COR-L47 (cell line): ENCODE measurements at places on chromosomes 1 and 21.

GRCh38 chr1:229298887-229299503 lies 28.1 kb downstream of the RAB4A start:
- no peak for DNase-seq

DNA sequence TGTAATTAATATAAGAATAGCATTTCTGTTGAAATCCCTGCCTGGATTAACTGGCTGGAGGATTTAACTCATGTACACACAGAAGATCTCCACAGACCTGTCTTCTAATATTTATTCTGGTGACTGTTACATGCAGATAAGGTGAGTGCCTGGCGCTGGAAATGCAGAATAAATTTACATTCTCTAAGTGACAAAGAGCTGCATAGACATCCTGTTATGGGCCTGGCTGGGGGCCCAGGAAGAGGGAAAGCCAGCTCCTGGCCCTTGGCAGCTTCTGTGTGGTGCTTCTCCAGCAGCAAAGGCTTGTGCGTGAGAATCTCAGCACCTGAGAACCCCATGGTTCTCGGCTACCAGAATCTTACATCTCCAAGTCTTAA lies 446.6 kb downstream of the PTPRU start:
- peak; percentile 66 for DNase-seq

- no peak for DNase-seq
Observed at GRCh38 chr1:6410248-6410893, 9.3 kb downstream of the HES2 start.

- DNase-seq = no peak
Observed at GRCh38 chr1:32334274-32334861, 1.7 kb downstream of the MARCKSL1 start.

DNA sequence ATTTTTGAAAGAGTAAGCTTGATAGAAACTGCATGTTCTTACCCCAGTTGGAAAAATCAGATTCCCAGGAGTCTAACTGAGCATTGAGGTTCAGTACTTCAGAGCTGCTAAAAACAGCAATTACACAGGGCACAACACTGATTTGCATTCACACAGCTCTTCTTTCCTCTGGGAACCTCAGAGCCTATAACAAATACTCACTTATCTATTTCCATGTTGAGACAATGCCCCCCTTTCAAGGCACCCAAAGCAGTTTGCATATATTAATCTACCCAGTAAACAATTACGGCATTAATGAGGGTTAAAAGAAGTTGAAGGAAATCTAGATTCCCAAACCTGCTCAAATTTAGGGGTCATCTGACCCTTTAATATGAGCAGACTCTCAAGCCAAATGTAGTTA lies 126.9 kb upstream of the SLC35F3 start:
- DNase-seq = no peak

- DNase-seq = no peak
Observed at GRCh38 chr21:36860736-36861594, 105.5 kb downstream of the HLCS start.

DNA sequence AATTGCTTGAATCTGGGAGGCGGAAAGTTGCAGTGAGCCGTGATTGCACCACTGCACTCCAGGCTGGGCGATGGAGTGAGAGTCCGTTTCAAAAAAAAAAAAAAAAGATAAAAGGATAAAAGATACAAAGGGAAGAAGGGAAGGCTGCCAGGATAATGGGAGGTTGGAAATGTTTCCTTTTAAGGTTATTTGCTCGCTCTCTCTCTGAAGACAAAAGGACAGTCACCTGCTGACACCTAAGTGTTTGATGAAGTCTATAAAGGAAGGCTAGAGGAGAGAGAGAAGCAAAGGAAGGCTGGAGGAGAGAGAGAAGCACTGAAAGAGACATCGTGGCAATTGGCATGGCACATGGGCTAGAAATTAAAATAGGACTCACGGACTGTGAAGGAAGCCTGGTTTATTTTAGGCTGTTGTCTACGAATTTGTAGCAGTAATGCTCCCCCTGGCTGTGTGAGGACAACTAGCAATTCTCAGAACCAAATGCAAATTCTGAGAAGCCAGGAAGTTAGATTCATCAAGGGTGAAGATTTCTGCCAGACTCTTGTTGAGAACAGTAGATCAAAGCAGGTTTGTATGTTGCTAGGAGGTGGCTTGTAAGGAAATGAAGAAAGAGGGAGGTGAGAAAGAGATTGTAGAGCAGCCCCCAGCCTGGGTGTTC lies 154.2 kb downstream of the ZP4 start:
- DNase-seq = no peak

DNA sequence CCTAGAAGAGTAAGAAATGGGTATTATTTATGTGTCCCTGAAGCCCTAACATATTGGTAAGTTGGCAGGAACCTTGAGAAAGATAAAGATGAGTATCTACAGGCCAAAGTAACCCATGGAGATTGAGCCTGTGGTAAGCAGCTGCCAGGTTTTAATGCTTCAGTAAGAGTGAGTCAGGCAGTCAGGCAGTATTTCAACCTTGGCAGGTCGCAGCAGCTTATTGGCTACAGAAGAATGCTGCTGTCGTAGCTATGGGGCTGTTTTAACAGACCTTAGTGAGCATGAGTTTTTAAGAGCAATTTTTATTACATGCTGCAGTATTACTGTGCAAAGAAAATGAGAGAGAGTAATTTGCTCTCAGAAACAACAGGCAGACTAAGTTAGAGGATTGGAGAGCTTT lies 10.3 kb upstream of the SLC30A10 start:
- DNase-seq = no peak

DNA sequence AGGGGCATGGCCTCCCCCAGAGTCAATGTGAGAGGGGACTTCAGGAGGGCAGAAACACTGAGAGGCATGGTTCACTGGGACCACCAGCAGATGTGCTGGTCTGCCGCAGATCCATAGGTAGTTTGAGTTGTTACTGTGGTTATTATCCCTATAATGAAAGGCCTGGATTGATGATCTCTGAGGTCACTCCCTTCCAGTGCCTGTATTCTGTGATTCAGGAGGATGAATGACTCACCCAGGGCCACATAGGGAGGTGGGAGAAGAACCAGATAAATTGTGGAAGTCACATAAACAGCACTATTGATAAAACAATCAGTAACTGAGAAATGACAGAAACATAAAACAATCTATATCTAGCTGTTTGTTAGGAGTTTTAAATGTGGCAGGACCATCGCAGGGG lies 22.7 kb upstream of the ACTL8 start:
- no peak for DNase-seq

DNA sequence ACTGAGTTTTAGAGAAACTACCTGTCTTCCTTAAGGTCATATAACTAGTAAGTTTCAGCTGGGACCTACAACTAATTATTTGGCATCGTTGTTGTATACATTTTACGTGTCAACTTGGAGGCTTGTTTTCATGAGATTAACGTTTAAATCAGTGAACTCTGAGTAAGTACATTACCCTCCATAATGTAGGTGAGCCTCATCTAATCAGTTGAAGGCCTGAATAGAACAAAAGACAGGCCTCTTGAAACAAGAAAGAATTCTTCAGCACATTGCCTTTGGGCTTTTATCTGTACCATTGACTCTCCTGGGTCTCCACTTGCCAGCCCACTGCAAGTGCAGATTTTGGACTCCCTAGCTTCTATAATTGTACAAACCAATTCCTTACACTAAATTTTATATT lies 364.6 kb downstream of the ADGRL2 start:
- no peak for DNase-seq

- no peak for DNase-seq
Observed at GRCh38 chr1:168470901-168471431, 72.8 kb downstream of the XCL2 start.

DNA sequence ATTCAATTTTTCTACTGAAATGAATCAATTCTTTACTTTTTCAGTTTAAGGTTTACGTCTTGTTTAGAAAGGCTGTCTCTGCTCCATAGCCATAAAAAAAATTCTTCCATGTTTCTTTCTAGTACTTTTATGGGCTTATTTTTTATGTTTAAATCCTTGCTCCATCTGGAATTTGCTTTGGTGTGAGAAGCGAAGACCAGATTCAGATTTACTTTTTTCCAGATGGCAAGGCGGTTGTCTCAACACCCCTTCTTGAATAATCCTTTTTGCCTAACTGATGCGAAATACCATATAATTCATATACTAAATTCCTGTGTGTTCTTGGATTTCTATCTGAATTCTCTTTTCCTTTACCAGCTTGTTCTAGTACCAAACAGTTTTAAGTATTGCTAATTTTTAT lies 101.5 kb downstream of the C1orf94 start:
- DNase-seq = no peak

DNA sequence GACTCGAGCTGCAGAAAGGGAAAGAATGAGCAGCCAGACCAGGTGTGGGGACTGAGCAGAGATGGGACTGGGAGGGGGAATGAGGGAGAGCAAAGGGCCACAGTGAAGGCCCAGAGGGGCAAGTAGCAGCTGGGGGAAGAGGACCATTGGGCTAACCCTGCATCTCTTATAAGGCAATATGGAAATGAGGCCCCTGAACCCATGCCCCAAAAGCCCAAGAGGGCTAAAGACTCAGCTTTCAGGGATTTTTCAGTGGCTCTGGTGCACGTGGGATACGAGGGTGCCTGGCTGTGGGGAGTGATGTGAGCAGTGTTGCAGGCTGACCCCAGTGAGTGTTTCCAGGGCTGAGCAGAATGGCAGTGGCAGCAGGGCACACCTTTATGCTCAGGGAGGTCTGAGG lies 496 bp upstream of the TNNI1 start:
- DNase-seq = no peak

DNA sequence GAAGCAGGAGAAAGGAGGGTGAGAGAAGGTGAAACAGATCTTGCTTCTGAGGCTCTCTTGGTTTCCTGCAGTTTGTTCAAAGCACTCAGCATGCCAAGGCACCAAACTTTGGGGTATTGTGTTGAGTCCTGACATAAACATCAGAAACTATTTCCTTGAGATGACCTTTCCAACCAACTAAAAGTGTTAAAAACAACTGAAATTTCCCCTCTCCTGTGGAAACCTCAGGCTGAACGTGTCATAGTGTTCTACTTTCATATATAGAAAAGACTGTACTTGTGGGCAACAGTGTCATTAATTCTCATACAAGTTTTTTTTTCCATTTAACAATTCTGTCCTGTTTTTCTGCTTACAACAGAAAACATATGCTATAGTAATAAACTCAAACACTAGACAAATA lies 6.3 kb upstream of the LYST start:
- no peak for DNase-seq

- no peak for DNase-seq
Observed at GRCh38 chr1:26838474-26839338, 12.2 kb downstream of the ZDHHC18 start.

- peak; percentile 11 for DNase-seq
Observed at GRCh38 chr1:30087465-30087864, 635.9 kb downstream of the MATN1 start.

- no peak for DNase-seq
Observed at GRCh38 chr1:207344221-207344620, 22.7 kb downstream of the CD55 start.

DNA sequence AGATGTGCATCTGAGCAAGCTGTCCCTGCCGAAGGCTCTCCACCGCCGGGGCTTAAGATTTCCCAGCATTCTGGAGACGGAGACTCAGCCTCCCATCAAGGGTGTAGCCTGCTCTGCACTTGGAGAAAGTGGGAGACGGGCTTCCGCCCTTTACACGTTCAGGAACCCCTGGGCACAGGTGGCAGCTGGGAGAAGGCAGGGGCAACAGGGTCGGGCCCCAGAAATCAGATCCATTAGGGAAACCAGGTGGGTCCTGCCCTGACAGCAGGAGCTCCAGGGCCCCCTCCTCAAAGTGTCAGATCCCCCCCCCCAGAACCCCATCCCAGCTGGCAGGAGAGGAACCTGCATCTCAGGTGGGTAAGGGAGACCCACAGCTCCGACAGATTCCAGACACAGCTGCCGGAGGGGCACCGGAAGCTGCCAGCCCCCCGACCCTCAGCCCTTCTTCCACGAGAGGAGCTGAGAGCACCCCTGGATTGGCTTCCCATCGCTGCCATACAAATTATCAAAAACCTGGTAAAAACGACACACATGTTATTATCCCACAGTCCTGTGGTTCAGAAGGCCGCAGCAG lies 236.6 kb downstream of the NPHP4 start:
- no peak for DNase-seq

- no peak for DNase-seq
Observed at GRCh38 chr1:50454911-50455310, 31.7 kb upstream of the DMRTA2 start.

GRCh38 chr1:204398197-204399125 lies 13.2 kb downstream of the PPP1R15B start:
- peak; percentile 92 for DNase-seq

GRCh38 chr1:180196436-180197003 lies 33.5 kb upstream of the LHX4 start:
- DNase-seq = no peak

GRCh38 chr1:209896346-209896745 lies 41.7 kb upstream of the SYT14 start:
- DNase-seq = no peak

- DNase-seq = no peak
Observed at GRCh38 chr1:165376811-165377311, 20.3 kb upstream of the LMX1A start.

DNA sequence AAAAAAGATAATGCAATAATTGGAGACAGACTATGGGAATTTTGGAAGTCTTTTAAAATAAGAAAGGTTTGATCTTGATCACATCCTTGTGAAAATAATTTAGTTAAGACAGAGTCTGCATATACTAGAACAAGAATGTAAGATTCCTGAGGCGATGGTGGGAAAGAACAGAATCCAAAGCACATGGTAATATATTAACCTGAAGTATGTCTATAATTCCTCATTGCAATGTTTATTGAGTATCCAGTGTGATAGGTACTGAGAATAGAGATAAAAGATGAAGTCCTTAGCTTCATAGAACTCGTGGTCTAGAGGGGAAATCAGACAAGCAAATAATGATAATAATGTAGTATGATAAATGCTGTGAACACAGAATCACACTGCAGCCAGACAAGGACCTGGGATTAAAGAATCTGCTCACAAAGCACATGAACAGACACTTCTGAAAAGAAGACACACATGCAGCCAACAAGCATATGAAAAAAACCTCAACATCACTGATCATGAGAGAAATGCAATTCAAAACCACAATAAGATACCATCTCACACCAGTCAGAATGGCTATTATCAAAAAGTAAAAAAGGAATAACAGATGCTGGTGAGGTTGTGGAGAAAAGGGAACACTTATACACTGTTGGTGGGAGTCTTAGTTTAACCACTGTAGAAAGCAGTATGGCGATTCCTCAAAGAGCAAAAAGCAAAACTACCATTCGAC lies 6.9 kb upstream of the ANGPTL3 start:
- DNase-seq = no peak

- DNase-seq = no peak
Observed at GRCh38 chr1:221724931-221725605, 16.8 kb downstream of the DUSP10 start.

GRCh38 chr1:35442734-35443133 lies 114.5 kb downstream of the KIAA0319L start:
- DNase-seq = no peak

DNA sequence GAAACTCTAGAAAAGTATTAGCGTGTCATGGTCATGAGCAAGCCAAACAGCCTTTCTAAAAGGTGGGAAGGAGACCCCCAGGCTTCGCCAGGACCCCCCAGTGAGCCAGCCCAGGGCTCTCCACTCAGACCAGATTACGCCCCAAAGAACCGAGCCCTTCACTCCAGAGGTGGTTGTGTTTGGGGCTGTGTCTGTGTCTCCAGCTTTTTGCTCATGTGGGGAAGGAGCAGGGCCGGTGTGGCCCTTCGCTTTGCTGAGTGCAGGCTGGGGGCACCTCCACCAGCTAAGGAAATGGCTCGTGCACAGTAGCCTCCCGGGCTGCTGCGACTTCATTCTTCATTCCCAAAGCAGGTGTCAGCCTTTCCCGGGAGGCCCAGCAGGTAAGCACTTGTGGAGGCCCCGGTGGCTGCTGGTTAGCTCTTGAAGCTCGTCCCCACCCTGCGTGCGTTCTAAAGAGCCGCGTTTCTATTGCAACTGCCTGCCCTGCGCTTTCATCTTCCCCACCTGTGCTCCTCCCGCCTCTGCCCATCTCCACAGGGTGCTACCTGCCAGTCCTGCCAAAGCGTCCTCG lies 531 bp downstream of the TSPEAR start:
- peak; percentile 95 for DNase-seq
